ENCODE measurements at places on chromosomes 6 and 20.

- no peak for DNase-seq
Observed at GRCh38 chr6:99092461-99092860, 144.7 kb upstream of the FBXL4 start.

- no peak for DNase-seq
Observed at GRCh38 chr20:33531885-33532284, 42.0 kb downstream of the CBFA2T2 start.

GRCh38 chr6:13383328-13384163 lies 55.2 kb upstream of the TBC1D7 start:
- DNase-seq, result no peak

GRCh38 chr20:58576603-58576970 lies 61.4 kb upstream of the APCDD1L start:
- no peak for DNase-seq

GRCh38 chr6:47663462-47664216 lies 34.7 kb upstream of the ADGRF4 start:
- no peak for DNase-seq

GRCh38 chr6:290111-290922 lies 2.0 kb upstream of the DUSP22 start:
- peak; percentile 45 for DNase-seq

GRCh38 chr20:63612276-63612931 lies 14.5 kb downstream of the GMEB2 start:
- DNase-seq, result no peak

DNA sequence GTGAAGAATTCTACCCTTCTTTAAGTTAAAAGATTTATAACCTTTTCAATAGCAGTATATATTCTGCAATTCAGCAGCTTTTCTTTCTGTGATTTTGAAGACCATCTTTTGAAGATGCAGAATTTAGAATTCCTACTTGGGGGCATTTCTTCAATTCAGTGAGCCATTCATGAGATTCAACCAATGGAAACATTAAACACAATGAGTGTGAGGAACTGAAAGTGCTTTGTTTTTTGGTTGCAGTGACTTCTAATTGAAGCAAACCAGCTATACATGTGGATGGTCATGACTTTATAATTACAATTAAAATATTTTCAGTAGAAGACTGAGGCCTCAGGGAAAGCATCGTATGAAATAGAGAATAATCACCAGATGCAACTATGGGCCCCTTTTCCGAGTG lies 108.3 kb downstream of the CARMIL1 start:
- DNase-seq, result no peak

- no peak for DNase-seq
Observed at GRCh38 chr6:52363228-52363867, 1.4 kb downstream of the PAQR8 start.

DNA sequence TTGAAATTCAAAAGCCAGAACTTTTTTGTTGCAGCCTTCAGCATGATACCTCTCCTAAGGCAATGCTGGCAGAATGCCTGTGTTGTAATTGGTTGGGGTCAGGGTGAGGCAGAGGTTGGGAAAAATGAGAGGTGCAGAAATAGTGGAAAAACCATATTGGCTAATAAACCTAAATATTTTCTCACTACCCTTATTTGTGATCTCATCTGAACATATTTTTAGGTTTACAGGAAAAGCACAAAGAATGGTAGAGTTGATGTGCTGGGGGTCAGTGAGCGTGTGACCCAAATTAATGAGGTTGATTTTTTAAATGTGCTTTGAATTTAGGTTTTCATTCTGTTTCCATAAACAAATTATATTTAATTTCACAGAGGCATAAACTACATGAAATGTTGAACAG lies 437.3 kb downstream of the HDGFL1 start:
- no peak for DNase-seq

DNA sequence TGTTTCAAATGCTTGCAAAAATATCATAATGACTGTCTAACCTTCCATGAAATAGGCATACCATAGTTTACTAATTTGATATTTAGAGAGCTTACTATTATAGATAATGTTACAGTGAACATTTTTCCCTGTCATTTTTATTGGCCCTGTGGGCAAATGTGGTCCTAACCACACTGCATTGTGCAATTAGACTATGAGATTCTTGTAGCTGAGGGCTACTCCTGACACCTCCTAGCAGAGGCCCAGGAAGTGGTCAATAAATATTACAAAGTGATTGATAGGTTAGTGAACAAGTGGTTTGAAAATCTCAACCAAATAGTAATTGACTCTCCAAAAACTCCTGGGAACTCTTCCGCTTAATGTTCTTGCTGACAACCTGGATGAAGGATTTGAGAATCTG lies 160.5 kb upstream of the KCNG1 start:
- no peak for DNase-seq

GRCh38 chr6:106508834-106509233 lies 120.5 kb downstream of the RTN4IP1 start:
- no peak for DNase-seq

GRCh38 chr6:12345694-12346058 lies 55.5 kb downstream of the EDN1 start:
- DNase-seq, result no peak

GRCh38 chr6:129500958-129501739 lies 208.8 kb downstream of the ARHGAP18 start:
- peak; percentile 5 for DNase-seq

DNA sequence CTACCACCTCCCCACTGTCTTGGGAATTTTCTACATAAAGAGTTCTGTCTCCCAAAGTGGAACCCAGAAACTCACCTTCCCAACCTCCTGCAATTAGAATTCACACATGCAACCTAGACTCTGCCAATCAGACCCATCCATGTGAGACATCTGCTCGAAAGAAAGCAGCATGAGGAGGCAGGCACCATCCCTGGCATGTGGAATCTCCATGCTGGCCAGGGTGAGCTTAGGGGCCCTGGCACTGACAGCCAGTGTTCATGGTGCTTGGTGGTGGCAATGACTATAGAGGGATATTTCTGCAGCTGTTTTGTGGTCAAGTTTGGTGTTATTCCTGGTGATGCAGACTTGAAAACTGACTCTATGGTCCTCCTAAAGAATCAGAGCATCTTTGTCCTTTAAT lies 17.4 kb upstream of the FOXF2 start:
- no peak for DNase-seq

- no peak for DNase-seq
Observed at GRCh38 chr6:21732731-21733130, 139.2 kb downstream of the SOX4 start.

DNA sequence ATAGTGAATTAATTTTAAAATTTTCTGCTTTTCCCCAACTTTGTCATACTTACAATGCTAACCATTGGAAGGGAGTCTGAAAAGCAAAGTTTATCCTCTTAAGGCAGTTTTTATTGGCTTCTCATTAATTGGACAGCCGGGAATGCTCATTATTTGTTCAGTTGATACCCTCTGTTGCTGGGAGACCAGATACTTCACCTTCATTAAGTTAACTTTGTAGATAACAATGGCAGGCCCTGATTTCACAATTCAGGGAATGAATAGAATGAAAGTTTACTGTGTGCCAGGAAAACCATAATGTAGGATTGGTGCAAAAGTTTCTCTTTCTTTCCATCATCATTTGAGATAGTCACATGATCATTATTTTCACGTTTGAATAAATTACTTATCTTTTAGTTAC lies 49.0 kb downstream of the COL19A1 start:
- DNase-seq, result no peak

GRCh38 chr6:170033666-170034065 lies 257.2 kb downstream of the DLL1 start:
- no peak for DNase-seq

DNA sequence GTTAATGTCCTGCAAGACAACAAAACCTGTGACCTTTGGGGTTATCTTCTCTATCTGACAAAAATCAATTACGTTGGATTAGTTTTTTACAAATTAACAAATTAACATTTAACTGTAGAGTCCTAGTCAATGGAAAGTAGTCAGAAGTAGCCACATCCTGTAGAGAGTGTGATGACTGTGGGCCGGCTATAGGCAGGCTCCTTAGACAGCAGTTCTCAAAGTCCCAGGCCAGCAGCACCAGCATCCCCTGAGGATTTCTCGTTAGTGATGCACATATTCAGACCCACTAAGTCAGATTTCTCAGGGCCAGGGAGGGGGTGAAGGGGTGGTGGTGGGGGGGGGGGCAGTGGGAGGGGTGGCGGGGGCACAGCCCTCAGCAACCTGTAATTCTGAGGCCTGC lies 37.2 kb downstream of the ZNF341 start:
- DNase-seq, result no peak

- DNase-seq, result no peak
Observed at GRCh38 chr6:120056085-120056484, 706.5 kb upstream of the MAN1A1 start.

All from CD4-positive, alpha-beta T cell (primary cell).